ENCODE measurements at places on chromosomes 1 and 21. TPM values are rescaled to one million over a fixed set of nuclear protein-coding genes. Genes with fewer than 3 reads are reported as not detected.

The AMY2B gene
- 28.9 TPM for polyA plus RNA-seq

The CELA3A gene
- polyA plus RNA-seq, result not detected

The TMEM201 gene
- 11.6 TPM for polyA plus RNA-seq

The MKNK1 gene
- polyA plus RNA-seq, result 20.8 TPM

The FCMR gene
- 2.0 TPM for polyA plus RNA-seq

The SF3B4 gene
- 82.3 TPM for polyA plus RNA-seq

All from right renal cortex interstitium (tissue), 3 donors.